ENCODE measurements at places on chromosomes 6 and 20.

- DNase-seq, result no peak
Observed at GRCh38 chr6:62889240-62889639, 322.0 kb upstream of the FKBP1C start.

- no peak for DNase-seq
Observed at GRCh38 chr20:58081846-58082245, 146.6 kb downstream of the ANKRD60 start.

DNA sequence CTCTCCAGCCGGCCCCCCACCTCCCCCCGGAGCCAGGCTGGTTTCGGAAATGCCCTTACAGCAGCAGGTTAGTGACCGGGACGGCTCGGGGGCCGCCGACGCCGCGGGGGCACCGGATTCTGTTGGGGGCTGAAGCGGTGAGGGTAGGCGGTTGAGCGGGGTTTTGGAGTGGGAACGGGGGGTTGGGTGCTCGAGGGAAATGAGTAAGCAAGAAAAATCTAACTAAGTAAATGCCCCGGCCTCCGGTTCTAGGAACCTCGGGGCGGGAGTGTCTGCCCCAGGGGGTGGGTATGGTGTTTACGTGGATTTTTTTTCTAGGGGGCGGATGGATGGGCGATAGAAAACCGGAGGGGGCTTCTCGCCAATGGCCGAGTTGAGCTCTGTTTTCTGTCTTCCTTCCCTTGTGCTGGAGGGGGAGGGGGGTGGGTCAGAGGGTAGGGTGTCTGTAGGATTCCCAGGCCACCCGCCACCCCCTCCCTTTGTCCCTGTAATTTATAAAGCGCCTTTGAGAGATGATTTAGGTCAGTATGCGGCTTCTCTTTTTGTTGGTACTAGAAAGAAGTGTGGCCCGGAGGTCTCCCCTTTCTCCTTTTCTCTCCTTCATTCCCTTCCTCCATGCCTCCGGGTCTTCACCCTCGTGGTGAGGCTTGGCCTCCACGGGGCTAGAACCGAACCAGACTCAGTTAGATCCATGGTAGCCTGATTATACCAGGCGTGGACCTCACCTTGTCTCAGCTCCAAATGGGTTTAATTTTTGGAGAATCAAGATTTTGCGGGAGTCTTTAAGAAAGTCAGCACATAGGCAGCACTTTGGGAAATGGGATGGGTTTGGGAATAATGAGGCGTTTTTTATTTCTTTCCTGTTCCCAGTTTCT lies 2.3 kb downstream of the E2F3 start:
- DNase-seq, result no peak

GRCh38 chr20:18267815-18268214 lies 20.5 kb upstream of the ZNF133 start:
- DNase-seq, result no peak

DNA sequence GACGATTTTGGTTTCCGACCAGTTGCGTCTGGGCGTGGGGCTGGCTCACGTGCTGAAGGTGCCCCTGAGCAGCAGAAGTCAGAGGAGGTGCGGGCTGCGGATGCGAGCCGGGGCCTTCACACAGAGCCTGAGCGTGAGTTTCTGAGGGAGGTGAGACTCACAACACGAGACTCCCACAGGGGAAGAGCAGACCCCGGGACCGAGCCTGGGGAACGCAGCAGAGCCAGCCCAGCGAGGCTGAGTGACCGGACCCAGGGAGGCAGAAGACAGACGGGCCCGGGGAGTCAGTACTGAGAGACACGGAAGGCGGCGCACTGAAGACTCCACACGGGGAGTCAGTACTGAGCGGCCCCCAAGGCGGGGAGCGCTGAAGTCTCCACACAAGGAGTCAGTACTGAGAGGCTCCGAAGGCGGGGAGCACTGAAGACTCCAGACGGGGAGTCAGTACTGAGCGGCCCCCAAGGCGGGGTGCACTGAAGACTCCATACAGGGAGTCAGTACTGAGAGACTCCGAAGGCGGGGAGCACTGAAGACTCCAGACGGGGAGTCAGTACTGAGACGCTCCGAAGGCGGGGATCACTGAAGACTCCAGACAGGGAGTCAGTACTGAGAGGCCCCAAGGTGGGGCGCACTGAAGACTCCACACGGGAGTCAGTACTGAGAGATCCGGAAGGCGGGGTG lies 77.8 kb downstream of the DLL1 start:
- DNase-seq, result no peak

- DNase-seq, result no peak
Observed at GRCh38 chr20:45810191-45810970, 2.1 kb upstream of the UBE2C start.

DNA sequence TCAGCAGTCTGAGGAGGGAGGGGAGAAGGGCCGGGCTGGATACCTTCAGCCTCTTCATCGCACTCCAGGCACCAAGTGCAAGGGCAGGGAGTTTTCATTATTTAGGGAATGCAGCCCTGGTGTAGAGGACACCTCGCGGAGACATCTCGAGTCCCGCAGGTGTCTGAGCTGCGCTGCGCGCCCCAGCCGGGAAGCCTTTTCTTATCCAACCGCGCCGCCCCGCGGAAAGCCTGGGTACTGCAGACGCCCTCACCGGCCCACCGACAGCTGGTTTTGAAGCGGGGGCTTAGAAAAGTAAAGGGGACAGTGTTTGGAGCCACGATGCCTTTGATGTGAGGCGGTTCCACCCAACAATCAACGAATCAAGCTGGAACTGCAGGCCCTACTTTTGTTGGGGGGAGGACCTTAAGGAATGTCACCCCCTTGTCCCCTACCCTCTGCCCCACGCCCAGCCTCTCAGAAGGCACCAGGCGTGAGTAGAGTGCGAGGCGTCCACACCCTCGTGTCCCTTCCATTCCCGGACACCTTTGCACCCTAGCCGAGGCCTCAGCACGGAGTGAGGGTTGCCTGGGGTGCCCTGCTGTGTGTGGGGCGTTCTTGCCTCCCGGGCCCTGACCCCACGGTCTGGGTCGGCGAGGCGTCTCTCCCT lies 8.6 kb downstream of the NKX2-2 start:
- DNase-seq, result peak; percentile 5

DNA sequence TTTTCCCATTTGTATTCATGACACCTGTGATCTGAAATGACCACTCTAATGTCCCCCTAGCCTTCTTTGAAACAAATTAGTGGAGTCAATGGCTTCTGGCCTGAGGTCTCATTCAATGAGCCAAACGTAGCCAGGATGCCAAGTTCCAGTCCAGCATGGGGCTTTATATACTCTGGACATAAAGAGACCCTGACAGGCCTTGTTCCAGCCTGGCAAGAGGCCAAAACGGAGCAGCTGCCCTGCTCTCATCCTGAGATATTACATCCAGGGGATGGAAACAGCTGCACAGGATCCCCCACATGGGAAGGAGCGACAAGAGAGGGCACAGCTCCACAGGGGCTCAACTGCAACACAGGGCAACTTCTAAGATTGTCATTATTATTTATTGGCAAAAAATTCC lies 437.8 kb downstream of the CDH26 start:
- DNase-seq, result no peak

GRCh38 chr20:44001667-44002596 lies 87.3 kb downstream of the TOX2 start:
- peak; percentile 65 for DNase-seq

DNA sequence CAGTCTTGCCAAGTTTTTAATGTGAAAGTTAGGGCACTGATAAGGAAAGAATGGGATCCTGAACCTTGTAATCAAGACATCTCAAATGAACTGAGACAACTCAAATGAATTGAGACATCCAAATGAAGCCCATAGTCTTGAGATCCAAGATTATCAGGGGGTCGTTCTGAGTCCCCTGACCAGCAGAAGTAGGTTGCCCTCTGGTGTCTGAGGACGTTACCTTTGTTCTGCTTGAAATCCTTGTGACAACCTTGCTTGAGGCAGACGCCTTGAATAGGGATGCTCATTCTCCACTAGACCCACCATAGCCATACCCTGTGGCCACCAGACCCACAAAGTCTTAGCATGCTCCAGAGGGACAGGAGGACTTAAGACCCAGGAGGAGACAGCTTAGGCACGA lies 37.7 kb downstream of the ZBTB9 start:
- no peak for DNase-seq

Measured in GM12864 (cell line).